ENCODE measurements at places on chromosomes 1 and 21.

GRCh38 chr1:205284420-205285144 is 37.0 kb downstream of the NUAK2 start:
- DNase-seq: peak; percentile 95

GRCh38 chr1:77970192-77970591 is 8.7 kb downstream of the FUBP1 start:
- no peak for DNase-seq

DNA sequence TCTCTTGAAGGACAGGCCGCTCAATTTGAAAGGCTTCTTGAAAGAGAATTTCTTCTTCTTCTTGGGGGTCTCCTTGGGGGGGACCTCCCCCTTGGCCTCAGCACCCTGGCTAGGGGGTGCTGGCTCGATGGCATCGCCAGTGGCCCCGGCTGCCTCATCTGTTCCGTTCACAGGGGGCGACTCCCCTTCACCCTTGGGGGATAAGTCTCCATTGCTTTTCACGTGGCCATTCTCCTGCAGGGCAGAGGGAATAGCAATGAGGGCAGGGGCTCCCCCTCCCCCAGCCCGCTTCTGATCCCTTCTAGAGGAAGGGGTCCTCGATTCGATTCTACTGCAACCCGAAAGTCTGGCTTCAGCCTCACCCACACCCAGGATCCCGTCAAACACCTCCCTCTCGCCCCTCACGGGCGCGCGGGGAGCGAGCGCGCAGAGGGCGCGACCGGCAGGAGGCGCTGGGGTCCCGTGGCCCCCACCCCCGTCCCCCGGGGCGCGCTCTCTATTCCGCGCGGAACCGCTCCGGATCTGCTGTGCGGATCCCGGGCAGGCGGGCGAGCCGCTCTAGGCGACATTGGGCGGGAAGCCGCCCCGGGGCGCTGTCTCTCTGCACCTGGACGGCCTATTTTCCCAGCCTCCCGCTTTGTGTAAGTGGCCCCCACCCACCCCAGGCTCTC is 1.0 kb downstream of the MARCKSL1 start:
- peak; percentile 80 for DNase-seq

DNA sequence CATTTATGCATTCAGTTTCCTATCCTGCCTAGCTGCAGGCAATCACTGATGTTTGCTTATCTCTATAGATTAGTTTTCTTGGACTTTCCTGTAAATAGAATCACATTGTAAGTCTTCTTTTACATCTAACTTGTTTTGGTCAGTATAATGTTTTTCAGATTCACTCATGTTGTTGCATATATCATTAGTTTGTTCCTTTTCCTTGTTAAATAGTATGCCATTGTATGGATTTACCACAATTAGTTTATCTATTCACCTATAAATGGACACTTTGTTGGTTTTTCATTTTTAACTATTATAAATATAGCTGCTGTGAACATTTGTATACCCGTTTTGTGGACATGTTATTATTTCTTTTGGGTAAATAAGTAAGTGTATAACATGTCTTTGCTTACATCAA is 44.2 kb upstream of the BACH1 start:
- no peak for DNase-seq

DNA sequence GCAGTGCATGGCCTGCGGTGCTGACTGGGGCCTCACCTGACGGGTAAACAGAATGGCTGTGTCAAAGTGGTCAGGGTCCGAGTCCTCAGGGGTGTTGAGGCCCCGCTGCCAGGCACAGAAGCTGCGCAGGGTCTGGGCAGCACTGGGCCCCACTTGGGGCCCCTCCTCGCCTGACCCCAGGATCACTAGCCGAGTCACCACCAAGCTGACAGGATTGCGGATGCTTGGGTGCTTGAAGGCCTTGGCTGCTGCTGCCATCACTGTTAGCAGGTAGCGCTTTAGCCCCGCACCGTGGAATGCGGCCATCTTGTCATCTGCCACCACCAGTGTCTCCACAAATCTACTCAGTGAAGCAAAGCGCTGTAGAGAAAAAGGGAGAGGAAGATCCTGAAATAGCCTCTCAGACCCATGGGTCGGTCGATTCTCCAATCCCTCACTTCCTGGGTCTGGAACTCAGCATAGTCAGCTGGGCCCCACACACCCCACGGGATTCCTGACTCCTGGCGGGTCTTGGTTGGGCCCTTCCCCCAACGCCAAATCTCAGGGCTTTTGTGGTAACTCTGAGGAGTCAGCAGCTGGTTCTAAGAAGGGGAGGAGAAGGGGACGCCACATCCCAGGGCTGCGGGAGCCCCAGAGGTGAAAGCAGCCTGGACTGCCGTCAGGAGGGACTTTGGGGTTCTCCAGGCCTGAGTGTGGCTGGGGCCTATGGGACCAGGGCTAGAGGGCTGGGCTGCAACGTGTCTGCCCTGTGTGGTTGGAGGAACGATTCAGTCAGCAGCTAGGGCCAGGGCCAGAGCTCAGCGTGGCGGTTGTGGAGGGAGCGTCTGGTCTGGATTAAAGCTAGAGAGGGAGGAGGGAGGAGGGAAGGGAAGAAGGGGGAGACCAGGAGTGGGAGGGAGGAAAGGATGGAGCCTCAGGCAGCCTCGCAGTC is 2.1 kb downstream of the ADAMTS4 start:
- DNase-seq: peak; percentile 57

DNA sequence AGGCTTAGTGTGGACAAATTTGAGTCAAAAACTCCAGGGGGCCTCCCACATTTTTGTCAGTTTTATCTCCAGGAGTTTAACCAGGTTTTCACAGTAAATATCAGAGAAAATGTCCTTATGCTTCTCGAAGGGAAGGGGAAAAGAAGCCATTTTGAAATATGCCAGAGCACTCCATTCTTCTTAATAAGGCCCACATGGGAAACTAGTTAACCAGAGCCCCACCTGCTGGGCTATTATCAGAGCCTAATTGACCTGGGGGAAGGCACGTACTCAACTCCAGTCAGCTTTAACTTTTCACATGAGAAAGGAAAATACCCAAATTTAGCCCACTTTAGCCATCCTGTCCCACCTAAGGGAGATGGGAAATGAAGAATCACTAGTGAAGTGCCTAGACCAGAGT is 296.3 kb downstream of the PTBP2 start:
- no peak for DNase-seq

GRCh38 chr1:184018622-184019021 is 18.9 kb downstream of the COLGALT2 start:
- no peak for DNase-seq

- DNase-seq: no peak
Observed at GRCh38 chr1:47483651-47484050, 45.8 kb downstream of the FOXD2 start.

DNA sequence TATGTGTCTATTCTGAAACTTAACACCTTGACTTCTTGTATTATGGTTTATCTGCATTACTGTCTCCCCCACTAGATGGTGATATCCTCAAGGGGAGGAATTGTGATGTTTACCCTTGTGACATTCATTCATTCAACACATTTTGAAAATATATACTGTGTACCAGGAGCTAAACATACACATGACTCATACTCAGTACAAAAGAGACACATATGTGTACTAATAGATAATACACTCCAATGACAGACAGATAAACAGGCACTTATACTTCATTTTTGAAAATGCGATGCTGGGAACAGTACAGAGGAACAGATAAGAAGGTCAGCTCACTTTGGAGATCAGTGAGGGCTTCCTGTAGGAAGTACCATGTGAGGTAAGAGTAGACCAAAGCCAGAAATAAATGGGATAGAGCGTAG is 8.9 kb upstream of the RAB3GAP2 start:
- no peak for DNase-seq

- DNase-seq: no peak
Observed at GRCh38 chr1:212584092-212584886, 24.3 kb upstream of the ATF3 start.

DNA sequence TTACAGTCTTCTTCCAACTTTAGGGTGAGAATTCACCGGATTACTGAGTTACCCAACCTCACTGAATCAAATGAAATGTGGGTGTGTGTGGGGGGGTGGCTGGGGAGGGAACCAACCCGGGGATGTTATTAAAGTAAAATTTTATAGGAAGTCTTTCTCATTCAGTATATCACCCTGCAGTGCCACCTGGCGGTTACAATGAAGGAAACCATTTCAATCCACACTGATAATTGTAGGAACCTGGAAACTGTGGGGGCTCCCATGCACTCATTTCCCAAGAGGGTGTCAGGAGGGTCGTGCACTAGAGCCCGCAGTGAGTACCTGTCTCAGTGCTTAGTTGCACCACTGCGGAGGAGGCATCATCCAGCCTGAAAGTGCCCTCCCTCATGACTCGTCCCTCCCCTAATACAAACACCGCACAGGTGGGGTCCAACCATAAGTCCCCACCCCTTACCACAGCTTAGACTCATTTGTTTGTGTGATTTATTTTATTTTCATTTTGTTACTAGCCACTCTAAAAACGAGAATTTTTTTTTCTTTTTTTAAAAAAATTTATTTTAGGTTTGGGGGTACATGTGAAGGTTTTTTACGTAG is 29.1 kb upstream of the IGSF5 start:
- DNase-seq: peak; percentile 37

GRCh38 chr1:243482141-243483022 is 226.5 kb downstream of the SDCCAG8 start:
- DNase-seq: peak; percentile 59

DNA sequence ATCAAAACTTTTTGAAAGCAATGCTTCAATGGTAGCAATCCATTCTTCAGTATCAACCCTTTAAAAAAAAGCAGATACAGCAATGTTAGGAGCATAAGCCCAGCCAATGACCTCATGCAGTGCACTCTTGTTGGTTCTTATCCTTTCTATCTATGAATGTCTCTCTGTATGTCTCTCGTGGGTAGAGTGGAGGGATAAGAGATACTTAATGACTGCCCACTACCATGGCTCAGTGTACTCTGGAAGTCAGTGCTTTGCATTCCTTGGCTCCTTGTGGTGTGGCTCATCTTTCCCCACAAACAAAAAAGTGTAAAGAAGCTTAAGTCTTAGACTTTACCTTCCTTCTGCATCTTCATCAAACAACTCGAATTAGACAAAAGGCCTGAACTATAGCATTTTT is 50.3 kb downstream of the PCSK9 start:
- DNase-seq: no peak

All from AG08396 (cell line).